Sciatic nerve (tissue), 2 donors: ENCODE measurements at places on chromosomes 2 and 18.
A peak's percentile ranks its signal among the peaks of the same experiment; 100 is the strongest.

- no peak for DNase-seq
Observed at GRCh38 chr18:24764766-24765165, 304.3 kb downstream of the HRH4 start.

GRCh38 chr2:236499691-236500578, 69.7 kb upstream of the ACKR3 start:
- no peak for DNase-seq

- peak; percentile 53 for DNase-seq
Observed at GRCh38 chr18:79590191-79591031, 89.2 kb upstream of the CTDP1 start.

- DNase-seq, result no peak
Observed at GRCh38 chr18:49487711-49488310, 777 bp upstream of the C18orf32 start.

DNA sequence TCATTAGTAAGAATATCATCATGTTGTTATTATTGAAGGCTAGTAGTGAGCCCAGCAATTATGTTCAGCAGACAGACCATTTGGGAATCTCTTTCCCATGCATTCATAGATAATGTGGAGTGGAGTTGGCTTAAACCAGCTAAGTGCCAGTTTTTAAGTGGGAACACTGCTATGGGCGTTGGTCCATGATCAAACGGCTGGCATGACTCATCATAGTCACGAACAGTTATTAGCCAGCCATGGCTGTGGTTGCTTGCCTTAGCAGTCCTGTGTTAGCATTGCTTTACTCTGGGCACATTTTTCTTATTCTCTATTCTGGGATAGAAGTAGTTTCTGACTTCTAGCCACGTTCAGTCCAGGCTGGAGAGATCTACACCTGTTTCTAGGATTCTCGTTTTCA, 17.7 kb downstream of the EIF4E2 start:
- no peak for DNase-seq

DNA sequence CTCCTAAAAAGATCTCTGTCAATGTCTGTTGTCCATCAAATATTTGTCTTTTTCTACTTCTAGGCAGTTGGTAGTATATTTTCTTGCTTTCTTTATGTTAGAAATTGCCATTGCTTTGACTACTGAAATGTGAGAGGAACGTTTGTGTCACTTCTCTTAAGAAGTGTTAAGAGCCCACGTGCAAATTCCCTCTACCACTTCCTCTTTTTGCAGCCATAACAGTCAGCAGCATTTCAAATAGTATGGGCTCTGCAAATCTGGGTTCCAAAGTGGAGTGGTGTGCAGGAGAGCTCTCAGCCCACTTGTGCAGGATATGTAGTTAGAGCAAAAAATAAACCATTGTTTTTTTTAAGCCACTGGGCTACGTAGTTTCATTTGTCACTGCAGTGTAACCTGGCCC, 314.0 kb downstream of the MEIS1 start:
- DNase-seq, result no peak

DNA sequence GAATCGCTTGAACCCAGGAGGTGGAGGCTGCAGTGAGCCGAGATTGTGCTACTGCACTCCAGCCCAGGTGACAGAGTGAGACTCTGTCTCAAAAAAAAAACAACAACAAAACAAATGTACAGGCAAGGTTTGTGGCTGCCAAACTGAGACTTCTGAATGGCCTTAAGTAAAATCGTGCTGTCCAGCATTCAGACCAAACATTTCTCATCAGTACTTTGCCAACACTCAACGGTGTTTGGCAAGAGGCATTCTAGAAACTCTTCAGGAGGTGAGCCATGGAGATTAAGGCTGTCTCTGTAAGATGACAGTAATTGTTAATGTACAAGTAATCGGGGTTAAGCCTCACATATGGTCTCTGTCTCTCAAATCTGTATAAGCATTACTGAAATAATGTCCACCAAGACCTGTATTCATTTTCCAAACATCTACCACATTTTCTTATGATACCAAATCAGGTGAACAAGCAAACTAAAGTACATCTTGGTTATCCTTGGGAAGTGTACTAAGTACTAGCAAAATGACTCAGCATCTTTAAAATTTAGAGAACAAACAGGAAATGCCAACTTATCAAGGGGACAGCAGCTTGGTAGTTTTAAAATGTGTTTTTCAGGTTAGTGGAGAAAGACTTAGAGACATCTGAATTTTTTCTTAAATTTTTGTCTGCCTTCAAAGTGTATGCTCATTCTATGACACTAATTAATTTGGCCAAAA, 29.3 kb downstream of the SERPINE2 start:
- DNase-seq, result no peak

GRCh38 chr18:31614044-31614443, 22.4 kb downstream of the TTR start:
- DNase-seq, result no peak

- no peak for DNase-seq
Observed at GRCh38 chr18:23735021-23735464, 45.8 kb downstream of the LAMA3 start.

- DNase-seq, result no peak
Observed at GRCh38 chr2:238636269-238637073, 209.7 kb downstream of the ASB1 start.

- no peak for DNase-seq
Observed at GRCh38 chr2:142980246-142981068, 103.0 kb downstream of the KYNU start.

DNA sequence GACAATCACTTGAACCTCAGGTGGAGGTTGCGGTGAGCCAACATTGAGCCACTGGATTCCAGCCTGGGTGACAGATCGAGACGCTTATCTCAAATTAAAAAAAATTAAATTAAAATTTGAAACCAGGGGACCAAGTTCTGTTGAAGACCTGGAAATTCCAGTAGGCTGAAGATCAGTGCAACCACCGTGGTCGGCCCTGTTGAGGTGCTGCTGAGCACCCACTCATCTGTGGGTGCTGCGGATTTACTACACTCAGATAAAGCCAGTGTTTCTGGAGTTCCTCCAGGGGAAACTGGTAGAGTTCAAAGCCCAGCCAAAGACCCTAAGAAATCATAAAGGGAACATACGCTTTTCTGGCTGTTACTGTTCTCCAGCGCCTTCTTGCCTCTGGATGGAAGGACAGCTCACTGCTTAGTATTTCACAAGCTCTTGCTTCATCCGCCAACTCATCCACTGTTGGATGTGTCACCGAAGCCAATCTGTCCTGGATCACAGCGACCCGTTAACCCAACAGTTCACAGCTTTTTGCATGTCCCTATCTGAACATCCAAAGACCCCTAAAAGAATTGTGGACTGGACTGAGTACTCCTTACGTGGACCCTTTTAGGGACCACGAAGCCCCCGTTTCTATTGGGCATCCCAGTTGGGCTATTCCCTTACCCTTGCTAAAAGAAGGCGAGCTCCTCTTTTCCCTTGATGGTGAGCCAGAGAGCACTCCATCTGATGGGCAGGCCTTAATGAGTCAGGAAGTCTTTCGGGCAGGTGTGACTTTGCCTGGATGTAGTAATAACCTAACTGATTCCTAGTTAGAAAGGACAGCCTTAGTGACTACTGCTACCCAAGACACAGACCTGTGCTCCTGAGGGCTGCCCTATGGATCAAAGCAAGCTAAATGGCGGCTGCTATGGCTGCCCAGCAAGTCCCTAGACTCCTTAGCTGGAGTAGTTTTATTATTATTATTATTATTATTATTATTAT, 6.0 kb upstream of the ALPP start:
- DNase-seq, result peak; percentile 26

DNA sequence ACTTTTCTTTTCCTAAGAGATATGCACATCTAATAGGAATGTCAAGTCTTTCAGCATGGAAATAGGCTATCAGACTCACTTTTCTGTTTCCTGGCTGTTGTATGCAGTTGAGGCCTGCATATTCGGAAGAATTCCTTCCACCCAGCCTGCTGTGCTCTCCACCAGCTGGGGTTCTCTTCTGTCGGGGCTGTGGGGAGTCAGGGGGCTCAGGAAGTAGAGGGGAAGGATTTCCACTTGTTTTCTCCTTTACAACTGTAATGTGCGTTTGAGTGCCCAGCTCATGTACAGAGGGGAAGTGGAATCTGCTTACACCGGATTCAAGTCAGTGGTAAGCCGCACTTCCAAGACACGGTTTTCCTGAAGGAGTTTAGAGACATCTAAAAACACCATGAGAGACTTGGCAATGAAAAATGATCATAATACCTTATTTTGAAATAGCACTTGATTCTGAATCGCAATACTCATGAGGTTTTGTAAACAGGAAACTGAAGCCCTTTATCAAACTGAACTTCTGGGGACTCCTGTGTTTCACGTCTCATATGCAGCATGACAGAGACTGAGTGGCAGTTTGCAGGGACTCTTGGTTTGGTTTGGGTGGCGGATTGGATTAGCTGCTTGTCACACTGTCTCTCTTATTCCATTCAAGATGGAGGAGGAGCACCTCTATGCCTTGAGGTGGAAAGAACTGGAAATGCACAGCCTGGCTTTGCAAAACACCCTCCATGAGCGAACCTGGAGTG, 90.4 kb downstream of the MTCL1 start:
- no peak for DNase-seq

DNA sequence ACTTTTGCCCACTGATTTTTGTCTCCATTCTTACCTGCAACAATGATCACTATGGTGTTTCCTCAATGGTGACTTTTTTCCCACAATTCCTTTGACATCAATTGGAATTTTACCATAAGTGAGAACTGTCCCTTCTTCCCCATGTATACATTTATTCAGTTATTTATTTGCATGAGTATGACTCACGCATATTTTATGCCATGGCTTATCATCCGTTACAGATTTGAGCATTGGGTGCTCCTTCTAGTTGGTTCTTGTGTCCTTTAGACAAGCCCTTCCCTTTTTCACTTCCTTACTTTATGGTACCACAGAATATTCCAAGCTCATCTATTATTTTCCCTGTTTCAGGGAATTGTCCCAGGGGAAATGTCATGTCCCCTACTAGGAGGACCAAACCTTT, 7.6 kb downstream of the COX5B start:
- DNase-seq, result no peak
